ENCODE measurements at places on chromosomes 16 and 17.

- DNase-seq = no peak
These were observed 800 bp upstream of the NME4 start for GRCh38 chr16:396199-396598.

- peak; percentile 89 for DNase-seq
These were observed 14.9 kb upstream of the CBFB start for GRCh38 chr16:67013823-67014633.

DNA sequence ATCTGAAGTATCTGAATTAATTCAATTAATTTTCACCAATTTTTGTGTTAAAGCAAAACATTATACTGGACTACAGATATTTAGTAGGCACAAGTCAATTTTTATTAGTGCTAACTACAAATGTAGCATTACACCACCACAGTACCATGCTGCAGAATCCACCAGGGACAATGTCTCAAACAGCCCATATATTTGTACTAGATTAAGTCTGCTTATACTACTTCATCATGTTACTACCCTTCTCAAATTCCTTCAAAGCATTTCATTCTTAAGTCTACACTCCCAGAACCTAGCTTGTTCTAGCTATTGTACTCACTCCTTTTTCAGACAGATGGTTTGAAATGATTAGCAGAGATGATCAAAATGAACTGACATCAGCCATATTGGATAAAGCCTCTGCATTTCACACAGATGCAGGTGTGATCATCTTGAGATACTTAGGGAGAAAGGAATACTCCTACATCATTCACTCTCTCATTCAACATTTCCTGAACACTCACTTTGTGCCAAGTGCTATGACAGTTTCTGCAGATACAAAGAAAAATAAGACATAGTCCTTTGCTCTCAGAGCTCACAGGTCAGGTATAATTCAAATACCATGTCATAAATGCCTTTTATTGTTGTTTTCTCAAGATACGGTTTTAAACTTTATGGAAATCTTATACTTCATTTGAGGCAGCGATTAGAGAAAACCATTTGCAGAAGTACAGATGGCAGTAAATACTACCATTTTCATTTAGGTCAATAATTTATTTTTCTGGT lies 47.7 kb downstream of the SMURF2 start:
- DNase-seq = peak; percentile 70

- no peak for DNase-seq
These were observed 24.9 kb downstream of the HMOX2 start for GRCh38 chr16:4501071-4501478.

- DNase-seq = peak; percentile 50
These were observed 513 bp downstream of the ADAM11 start for GRCh38 chr17:44759086-44759915.

- DNase-seq = no peak
These were observed 133.3 kb downstream of the CA10 start for GRCh38 chr17:52025236-52025635.

GRCh38 chr17:1413281-1413791 lies 13.3 kb upstream of the YWHAE start:
- peak; percentile 72 for DNase-seq

DNA sequence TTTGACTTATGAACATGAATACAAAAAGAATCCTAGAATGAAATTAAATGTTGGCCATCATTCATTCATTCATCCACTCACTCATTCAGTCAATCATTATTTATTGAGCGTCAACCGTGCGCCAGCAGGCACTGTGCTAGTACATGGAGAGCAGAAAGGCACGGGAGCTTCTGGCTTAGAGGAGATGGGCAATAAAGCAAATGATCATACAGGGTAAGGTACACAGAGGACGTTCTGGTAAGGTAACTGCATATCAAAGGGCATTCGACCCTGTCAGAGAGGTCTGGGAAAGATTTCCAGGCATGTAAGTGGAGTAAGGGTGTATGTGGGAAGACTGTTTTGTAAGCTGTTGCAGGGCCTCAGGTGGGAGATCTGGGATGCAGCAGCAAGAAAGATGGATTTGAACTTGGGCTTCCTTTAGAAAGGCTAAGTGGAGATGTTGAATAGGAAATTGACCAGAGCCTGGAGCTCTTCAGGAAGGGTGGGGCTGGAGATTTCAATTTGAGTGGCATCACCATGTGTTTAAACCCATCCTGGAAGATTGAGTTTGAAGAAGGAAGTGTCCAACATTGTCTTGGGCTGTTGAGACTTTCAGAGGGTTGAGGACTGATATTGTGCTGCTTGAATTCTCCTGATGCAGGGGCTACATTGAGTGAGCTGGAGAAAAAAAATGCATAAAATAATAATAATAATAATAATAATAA lies 2.8 kb upstream of the MSI2 start:
- no peak for DNase-seq

DNA sequence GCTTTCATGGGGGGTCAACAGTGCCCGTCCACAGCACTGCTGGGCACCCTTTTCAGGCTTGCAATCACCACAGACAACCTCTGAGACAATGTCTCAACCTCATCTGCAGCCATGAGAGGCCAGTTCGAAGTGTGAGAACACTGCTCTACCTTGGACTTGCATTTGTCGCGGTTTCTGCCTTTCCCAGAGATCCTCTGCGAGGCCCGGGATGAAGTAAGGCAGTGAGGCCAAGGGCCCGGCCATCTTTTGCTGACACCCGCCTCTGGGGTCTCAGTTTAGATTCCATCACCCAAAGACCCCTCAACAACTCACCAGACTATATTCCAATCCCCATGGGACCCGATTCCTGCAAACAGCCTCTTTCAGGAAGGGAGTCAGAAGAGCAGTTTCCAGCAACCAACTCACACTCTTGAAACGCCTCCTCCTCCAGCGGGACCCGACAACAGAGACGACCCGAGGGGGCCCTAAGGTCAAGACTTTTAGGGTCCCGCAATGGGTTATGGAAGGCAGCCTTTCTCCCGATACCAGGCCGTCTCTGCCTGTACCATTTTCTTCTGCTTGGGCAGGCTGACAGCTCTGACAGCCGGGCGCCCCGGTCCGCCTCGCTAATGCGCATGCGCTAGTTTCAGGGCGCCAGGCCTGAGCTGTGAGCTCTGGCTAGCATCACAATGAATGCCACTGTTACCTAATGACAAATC lies 576.0 kb downstream of the KCNJ18 start:
- DNase-seq = no peak

- no peak for DNase-seq
These were observed 14.5 kb upstream of the GPRC5C start for GRCh38 chr17:74417178-74418045.

DNA sequence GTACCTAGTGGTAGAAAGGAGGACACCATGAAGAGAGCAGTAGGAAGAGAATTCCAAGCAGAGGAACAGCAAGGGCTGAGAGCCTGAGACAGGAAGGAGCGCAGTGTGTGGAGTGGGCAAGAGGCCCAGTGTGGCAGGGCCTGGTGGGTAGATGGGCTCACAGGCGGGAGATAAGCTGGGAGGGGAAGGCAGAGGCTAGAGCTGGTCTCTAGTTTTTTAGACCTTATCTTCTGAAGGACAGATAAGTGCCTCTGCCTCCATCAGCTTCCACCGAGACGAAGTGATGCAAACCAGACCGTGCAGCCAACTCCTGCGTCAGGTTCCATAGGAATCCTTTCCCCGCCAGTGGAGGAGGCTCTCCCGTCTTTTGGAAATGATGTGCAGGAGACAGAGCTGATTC lies 33.6 kb downstream of the CDH1 start:
- no peak for DNase-seq

GRCh38 chr16:55294129-55294528 lies 29.9 kb upstream of the IRX6 start:
- DNase-seq = no peak

DNA sequence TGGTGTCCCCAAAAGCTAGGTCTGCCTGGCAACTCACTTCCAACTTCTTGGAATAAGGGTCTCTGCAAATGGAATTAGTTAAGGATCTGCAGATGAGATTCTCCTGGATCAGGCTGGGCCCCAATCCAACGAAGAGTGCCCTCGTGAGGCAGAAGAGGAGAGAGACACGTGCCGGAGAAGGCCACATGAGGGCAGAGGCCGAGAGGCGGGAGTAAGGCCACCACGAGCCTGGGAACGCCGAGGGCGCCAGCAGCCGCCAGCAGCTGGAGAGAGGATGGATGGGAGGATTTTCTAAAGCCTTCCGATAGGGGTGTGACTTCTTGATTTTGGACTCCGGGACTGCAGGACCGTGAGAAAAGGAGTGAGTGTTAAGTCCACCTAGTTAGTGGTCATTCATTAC lies 76.3 kb downstream of the JPH3 start:
- no peak for DNase-seq

GRCh38 chr17:10657148-10657547 lies at the start of gene MYH3:
TSS of gene MYH3 (minus strand) at chr17:10657309. CDS start at chr17:10655064, 2,245 bp downstream.
- DNase-seq = no peak

DNA sequence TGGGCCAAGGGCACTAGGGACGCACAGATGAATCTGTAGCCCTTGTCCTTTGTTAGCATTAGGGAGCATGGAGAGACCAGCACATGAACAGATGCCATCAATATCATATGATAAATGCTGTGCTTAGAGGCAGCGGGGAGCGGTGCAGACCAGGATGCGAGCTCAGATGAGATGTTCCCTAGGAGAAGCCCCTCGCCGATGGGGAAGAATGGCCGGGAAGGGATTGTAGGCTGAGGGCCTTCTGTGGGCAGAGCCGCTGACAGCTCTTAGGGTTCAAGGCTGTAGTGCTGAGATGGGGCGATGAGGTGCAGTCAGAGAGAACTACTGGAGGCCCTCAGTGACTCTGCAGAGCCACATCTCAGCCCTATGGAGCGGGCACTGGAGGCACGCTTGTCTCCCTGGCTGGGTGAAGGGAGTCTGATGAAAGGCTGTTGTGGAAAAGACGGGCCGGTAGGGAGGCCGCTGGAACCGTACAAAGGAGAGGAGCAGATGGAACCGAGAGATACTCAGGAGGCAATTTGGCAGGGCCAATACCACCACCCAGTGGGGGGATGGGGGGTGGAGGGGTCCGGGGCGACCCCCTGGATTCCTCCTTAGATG lies 66.3 kb upstream of the ENDOV start:
- DNase-seq = no peak

DNA sequence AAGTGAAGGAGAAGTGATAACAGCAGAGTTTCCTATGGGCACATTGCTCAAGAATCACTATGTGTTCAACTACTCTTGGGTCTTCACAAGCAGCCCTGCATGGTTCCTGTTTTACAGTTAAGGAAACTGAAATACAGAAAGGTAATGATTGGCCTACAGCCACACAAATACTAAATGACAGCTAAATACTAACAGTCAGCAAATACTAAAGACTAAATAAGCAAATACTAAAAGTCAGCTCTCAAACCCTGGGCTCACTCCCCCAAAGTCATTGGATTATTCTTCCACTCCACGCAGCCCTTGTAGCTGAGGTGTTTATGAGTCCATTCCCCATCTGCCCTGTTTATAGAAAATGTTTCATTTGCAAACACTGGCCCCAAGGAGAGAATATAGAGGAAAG lies 372.7 kb upstream of the CDH11 start:
- DNase-seq = no peak

- DNase-seq = no peak
These were observed 11.4 kb downstream of the ACSF3 start for GRCh38 chr16:89104930-89105571.

DNA sequence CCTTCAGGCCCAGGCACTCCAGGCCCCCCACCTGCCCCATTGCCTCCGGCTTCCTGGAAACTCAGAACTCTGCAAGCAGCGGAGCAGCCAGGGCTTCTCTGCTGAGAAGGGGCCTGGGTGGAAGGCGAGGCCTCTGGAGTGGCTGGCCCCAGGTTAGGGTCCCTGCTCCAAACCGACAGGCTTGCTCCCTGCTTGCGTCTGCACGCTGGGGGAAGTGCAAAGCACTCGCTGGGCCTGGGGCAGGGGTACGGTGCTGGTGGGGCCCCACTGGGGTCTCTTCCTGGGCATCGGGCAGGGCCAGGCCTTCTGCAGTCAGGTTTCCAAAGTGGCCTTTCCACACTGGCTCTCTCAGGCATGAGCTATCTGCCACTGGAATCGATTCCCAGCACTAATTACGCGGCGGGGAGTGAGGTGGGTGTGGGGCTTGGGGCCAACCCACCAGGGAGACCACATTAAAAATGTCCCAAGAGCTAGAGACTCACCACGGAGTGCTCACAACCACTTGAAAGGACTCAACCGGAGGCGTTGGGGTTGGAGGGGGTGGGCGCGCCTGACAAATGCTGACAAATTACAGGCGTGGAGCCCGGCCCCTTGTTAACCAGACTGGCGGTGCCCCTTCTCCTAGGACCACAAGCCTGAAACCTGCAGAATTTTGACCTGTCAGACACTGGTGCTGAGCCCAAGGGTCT lies 17.9 kb downstream of the FAM83G start:
- DNase-seq = no peak

GRCh38 chr17:55965051-55965450 lies 188.2 kb upstream of the ANKFN1 start:
- no peak for DNase-seq

DNA sequence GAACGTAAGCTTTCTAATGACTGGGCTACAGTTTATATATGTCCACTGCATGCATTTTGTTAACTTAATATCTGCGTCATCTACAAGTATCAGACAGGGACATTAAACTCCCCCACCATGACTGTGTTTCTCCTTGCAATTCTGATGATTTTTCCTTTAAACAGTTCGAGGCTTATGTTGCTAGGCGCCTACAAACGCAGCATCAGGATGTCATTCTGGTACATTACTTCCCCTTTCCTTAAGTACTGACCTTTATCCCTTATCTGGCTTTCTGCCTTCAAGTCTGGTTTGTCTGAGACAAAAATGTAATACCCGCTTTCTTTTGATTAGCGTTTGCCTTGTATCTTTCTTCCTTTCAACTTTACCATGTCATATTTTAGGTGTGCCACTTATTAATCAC lies 362.4 kb downstream of the SLC39A11 start:
- no peak for DNase-seq

GRCh38 chr17:58331815-58332777 lies 3.5 kb upstream of the TSPOAP1 start:
- DNase-seq = no peak

GRCh38 chr17:44807817-44808155 lies 22.3 kb downstream of the GJC1 start:
- no peak for DNase-seq

DNA sequence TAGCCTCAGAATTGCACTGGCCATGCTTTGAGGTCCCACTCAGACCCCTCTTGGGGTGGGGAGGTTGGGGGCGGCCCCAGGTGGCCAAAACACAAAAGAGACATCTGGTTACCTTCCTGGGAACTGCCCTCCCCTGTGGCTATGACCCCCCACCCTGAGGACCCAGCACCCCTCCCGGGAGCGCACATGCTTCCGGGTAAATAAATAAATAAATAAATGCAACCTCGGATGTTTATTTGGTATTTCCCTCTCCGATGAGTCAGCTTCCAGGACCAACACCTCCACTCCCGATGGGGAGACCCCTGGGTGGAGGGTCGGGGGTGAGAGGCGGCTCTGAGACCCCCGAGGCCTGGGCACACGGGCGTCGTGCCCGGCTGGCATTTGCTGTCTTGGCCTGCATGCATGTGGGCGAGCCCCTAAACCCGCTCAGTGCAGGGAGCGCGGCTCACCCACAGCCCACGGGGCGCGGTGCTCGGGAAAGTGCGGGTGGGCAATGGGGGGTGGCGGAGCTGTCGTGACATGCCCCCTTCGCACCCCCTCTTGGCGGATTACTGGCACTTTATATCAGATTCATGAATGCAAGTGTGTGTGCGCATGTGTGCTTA lies 84.3 kb upstream of the CREBBP start:
- no peak for DNase-seq

GRCh38 chr16:80710918-80711317 lies 93.5 kb downstream of the CDYL2 start:
- no peak for DNase-seq

- no peak for DNase-seq
These were observed 35.5 kb upstream of the CMIP start for GRCh38 chr16:81409016-81409556.
